ENCODE measurements at places on chromosomes 12 and 14.

GRCh38 chr14:99229654-99230207 is 42.3 kb downstream of the BCL11B start:
- no peak for DNase-seq

GRCh38 chr14:91058042-91058581 is 2.3 kb downstream of the RPS6KA5 start:
- no peak for DNase-seq

DNA sequence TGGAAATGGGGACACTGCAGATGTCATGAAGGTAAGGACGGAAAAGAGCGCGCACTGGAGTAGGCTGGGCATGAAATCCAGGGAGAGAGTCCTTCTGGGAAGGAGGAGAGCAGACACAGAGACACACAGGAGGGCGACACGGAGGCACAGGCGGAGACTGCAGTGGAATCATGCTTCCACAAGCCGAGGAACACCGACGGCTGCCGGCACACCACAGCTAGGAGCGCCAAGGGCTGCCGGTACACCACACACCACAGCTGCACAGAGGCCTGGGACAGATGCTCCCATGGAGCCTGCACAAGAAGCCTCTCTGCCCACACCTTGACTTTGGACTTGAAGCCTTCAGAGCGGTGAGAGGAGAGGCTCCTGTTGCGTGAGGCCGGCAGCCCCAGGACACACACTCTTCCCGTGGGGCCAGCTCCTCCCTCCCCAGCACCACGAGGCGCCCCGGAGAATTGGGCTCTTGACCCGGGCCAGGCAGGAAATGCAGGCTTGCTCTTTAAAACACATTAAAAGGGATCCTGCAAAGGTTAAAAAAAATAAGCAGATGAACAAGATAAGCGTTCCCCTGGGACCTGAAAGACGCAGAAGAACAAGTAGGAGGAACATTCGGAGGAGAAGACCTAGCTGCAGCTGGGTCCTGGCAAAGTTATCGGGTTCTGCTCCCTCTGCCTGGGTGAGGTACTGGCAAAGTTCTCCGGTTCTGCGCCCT is 28.3 kb upstream of the FZD10 start:
- DNase-seq: no peak

- DNase-seq: no peak
These were observed 29.5 kb upstream of the RPLP0 start for GRCh38 chr12:120230326-120230973.

- DNase-seq: no peak
These were observed 194.5 kb downstream of the TSPAN9 start for GRCh38 chr12:3271639-3272038.

- DNase-seq: no peak
These were observed 20.7 kb downstream of the ZDHHC17 start for GRCh38 chr12:76784600-76785051.

GRCh38 chr12:100031836-100032235 is 47.1 kb upstream of the ANKS1B start:
- no peak for DNase-seq

- DNase-seq: no peak
These were observed 375.8 kb downstream of the APAF1 start for GRCh38 chr12:99020871-99021270.

DNA sequence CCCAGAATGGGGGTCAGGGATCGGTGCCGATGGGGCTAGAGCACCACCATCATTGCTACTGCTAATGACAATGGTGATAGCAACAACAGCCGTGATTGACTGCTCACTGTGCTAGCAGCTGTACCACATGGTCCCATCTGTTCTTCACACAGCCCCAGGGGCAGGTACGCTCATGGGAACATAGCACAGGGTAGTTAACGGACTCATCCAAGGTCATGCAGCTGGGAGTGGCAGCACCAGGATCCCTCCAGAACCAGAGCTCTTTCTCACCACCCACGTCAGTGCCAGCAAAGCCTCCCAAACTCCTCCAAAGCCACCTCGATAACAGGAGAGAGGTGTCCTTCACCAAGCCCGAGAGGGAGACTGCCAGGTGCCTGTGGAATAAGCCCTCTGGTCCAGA is 11.2 kb upstream of the DYNC1H1 start:
- DNase-seq: no peak

DNA sequence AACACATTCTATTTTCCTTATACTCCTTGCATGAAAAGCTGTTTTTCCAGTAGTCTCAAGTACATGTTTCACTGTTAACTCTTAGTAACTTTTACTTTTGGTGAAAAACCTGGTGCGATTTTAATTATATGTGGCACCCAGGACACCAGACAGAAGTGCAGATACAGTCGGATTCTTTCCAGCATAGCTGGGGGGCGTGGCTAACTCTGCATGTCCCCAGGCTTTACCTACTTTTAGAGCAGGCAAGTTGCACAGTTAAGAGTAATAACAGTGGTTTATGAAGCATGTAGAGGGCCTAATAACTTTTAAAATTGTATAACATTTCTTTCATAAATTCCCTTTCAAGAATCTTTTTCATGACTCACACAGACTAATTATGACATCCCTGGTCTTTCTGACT is 70.7 kb downstream of the HSD17B6 start:
- no peak for DNase-seq

GRCh38 chr14:88063811-88064210 is 58.9 kb downstream of the GPR65 start:
- DNase-seq: no peak

DNA sequence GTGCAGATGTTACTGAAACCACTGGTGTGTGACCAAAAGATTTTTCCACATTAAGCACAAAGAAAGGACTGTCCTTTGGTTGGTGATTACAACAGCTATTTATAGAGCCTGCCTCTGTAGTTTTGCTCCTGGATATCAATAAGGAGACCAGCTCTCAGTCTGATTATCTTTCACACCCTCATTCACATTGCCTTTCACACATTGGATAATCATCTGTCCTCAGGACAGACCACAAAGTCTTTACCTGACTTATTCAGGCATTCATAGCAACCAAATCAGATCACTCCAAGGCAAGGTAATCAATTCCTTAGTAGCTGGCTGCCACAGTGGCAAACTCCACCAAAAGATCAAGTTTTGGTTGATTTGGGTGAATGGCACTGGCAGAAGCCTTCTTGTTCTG is 59.6 kb upstream of the CPSF6 start:
- DNase-seq: no peak

GRCh38 chr12:6118891-6119568 is 5.4 kb downstream of the VWF start:
- DNase-seq: no peak

DNA sequence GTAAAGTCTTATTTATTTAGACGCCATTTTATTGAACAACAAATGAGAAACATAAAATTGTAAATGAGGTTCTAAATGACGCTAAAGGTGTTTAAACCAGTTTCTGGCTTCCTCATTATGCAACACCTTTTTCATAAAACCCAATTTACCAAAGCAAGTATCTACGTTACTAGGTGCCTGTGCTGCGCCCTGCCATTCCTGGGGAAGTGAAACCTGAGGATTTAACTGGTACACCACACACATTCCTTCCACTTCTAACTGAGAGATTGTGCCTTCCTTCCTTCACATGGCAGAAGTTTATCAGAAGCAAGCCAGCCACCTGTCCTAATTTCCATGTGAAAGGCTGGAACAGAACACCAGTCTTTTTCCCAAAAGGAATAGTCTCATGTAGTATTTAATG is 40.3 kb upstream of the GCH1 start:
- DNase-seq: no peak

DNA sequence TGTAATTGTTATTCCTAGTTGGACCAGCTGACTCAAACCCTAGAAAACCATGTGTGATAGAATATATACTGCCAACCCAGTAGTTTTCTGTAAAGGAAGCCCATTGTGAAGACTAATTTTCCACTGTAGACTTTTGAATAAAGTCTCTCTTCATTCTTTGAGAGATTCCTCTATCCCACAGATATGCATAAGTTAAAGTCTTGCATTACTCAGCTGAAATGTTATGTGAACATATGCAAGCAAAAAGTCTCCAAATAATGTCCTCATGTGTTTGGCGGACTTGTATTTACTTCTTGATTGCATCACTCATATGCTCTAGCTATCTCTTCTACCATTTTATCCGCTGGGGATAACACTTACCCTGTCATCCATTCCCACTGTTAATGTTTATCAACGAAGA is 35.1 kb upstream of the OTOGL start:
- DNase-seq: no peak

GRCh38 chr12:45732936-45733335 is 3.4 kb downstream of the ARID2 start:
- DNase-seq: no peak

DNA sequence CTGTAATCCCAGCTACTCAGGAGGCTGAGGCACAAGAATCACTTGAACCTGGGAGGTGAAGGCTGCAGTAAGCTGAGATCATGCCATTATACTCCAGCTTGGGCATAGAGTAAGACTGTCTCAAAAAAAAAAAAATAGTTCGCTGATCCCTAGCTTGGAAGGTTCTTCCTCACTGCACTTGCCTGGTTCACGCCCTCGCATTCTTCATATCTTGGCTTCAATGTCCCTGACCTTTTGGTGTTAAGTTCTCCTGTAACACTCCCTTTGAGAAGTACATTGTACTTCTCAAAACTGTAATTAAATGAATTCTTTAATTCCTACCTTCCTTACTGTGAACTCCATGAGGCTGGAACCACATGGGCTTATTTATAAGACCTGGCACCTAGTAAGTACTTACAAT is 16.5 kb upstream of the TPCN1 start:
- no peak for DNase-seq

- DNase-seq: no peak
These were observed 3.6 kb upstream of the FOS start for GRCh38 chr14:75274899-75275569.

DNA sequence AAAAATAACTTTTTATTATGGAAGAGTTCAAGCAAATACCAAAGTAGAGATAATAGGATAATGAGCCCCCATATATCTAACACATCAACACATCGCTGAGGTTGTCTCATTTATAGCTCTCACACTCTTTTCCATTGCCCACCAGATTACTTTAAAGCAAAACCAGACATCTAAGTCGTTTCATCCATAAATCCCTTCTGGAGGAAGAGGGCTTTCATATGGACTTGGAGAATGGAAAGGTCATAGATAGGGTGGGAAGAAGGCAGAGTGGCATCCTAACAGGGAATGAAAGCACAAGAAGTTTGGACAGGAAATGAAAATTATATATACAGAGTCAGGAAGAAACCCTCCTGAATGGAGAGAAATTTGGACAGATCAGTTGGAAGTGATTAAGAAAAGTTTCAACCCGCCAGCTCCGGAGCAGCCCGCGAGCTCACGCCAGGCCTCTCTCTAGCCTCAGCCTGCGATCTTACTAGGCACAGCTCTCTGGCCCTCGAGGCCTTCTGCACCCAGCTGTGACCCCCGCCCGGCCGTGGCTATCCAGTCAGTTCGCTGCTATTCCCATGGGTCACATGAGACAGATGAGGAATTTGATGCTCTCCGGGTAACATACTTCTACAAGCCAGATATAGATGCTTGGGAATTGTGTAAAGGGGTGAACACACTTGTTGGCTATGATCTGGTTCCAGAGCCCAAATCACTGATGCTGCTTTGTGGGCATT is 48.4 kb upstream of the NID2 start:
- no peak for DNase-seq

DNA sequence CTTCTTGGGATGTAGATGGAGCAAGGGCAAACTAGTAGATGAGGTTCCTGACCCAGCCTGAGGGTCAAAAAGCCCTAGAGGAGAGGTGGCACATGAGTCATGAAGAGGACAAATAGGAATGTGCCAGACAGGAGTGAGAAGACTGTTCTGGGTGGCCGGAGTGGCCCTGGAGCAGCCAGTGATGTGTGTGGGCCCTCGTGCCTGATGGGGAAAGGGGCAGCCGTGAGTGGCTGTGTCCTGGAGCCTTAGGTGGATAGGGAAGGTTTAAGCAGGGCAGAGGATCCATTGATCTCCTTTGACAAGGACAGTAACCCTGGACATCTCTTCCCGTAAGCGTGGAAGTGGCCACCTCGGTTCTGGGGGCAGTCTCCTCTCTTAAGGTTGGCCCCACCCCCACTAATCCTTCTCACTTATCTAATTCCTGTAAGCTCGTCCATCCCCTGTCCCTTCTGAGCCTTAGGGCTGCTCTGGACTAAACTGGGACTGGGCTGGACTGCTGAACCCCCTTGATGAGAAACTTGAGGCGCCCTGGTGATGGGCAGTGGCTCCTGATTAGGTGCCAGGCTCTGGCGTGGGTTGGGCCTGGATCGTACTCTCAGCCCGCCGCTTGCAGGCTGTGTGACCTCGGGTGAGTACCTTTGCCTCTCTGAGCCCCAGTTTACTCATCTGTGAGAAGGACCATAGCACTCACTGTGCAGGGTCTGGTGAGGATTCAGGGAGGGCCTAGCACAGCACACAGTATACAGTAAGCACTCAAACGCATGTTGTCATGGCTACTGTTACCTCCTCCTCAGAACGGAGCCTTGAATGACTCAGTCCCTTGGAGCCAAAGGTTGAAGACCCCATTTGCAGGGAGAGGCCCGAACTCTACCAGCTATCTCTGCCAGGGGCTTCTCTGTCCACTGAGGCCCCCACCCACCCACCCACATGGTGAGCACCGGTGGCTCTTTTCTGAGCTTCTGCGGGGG is 4.0 kb downstream of the FAM222A start:
- DNase-seq: no peak

DNA sequence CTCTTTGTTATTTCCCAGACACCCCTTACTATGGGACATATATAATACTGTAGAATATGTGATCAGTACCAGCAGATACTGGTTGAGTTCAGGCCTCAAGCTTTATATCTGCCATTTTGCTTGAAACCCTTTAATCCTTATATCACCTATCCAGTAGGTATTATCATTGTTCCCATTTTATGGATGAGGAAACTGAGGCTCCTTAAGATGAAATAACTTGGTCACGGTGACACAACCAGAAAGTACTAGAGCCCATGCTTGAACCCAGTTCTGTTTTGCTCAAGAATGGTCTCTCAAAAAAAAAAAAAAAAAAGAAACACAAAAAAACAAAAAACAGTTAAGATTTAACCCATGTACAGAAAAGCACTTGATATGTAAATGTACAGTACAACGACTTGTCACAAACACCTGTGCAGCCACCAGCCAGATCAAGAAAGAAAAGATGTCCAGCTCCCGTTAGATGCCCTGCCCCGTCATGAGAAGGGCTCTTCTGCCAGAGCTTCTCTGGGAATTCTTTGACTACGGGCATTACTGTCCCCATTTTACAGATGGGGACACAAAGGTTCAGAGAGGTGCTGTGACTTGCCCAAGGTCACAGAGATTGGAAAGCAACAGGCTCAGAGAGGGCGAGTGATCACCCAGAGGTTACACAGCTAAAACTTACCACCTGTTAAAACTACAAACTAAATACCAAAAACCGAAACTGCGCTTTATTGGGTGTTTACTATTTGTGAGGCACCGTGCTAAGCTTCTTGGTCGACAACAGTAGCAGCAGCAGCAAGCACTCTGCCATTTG is 669 bp upstream of the WSCD2 start:
- no peak for DNase-seq

GRCh38 chr12:68240975-68241374 is 12.4 kb downstream of the IL22 start:
- DNase-seq: peak; percentile 4

- no peak for DNase-seq
These were observed 2.1 kb upstream of the USP44 start for GRCh38 chr12:95553197-95553943.

DNA sequence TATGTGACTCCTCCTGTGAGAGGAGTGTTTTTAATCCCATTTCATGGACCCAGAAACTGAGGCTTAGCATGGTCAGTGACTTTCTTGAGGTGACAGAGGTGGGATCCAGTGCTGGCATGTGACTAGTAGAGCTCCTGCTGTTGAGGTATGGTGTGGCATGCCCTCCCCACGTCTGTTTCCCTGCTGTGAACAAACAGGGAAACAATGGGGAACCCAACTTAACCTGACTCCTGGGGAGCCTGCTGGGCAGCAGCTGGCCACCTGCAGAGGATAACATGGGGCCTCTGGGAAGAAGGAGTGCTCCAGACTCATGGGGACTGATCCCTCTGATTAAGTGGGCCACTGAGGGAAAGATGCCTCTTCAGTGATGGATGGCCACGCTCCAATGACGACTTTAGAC is 114.0 kb downstream of the BEGAIN start:
- DNase-seq: no peak
